ENCODE measurements at places on chromosomes 16 and 17.

- DNase-seq = no peak
Measured at GRCh38 chr16:15521390-15521757, 87.0 kb downstream of the BMERB1 start.

DNA sequence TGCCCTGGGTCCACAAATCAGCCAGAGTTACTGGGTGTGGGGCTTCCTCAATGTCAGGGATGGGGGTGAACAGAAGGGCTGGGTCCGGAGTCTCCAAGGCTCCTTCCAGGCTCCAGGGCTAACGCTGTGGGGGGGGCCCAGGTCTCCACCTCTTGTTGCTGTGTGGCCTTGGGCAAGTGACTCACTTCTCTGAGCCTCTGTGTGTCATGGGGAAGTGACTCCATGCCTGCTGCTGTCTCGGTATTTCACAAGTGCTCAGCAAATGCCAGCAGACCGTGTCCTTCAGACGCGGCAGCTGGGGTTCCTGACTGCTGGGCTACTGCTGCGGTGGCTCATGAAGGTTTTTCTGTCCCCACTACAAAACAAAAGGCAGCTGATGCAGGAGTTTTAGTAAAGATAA lies 26.6 kb downstream of the JPH3 start:
- DNase-seq = no peak

- no peak for DNase-seq
Measured at GRCh38 chr17:2712300-2713043, 908 bp upstream of the CLUH start.

- DNase-seq = no peak
Measured at GRCh38 chr16:12881182-12881581, 20.2 kb upstream of the SHISA9 start.

GRCh38 chr17:11363565-11364117 lies 122.6 kb downstream of the SHISA6 start:
- no peak for DNase-seq

DNA sequence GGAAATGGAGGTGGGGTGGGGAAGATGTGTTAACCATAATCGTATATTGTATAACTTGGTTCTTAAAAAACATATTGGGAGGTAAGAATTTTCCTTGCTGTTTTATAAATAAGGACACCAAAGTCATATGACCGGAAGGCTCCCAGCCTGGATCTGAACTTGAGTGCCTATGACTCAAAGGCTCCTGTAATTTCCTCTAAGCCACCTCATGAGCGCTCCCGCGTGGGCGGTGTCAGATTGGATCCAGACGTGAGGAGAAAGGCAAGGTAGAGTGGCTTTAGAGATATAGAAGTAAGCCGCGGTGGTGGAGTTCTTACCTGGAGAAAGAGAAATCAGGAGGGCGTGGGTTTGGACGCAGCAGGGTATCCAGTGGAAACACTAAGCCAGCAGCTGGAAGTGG lies 196.2 kb upstream of the NLRP1 start:
- DNase-seq = no peak

DNA sequence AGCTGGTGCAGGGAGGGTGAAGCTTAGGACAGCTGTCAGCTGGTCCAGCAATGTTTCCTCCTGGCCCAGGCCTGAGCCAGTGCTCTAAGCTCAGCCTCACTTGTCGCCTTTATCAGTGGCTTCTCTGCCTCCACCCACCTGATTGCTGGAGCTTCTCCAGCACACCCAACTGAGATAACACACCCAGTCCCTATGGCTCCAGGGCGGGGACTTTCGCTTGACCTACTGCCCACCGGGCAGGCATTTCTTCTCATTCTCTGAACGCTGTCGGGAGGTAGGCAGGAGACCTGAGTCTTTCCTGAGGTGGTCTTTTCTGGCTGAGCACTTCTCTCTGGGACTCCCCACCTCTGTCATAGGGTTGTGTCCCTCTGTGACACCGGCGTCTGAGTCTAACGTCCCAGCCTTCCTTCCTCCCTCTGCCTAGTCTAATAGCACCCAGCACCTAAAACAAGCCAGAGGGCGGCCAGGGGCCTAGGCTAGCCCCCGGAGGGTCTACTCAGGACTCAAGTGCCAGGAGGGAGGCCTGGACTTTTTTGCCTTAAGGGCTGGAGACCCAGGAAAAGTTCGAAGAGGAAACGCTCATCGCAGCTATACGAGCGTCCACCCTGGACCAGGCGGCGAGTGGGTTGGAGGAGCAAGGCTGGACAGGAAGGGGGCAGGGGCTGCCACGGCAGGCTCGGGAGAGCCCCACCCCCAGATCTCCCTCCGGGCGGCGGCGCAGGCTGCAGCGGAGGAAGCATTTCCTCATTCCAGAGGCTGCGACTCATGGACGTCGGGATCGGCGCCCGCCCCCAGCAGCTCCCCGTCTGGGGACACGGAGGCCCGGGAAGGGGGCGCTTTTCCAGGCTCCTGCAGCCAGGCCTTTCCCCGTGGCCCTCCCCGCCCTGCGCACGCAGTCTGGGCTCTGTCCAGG lies 756 bp downstream of the TAX1BP3 start:
- peak; percentile 69 for DNase-seq

- no peak for DNase-seq
Measured at GRCh38 chr16:1984347-1985225, 593 bp downstream of the GFER start.

DNA sequence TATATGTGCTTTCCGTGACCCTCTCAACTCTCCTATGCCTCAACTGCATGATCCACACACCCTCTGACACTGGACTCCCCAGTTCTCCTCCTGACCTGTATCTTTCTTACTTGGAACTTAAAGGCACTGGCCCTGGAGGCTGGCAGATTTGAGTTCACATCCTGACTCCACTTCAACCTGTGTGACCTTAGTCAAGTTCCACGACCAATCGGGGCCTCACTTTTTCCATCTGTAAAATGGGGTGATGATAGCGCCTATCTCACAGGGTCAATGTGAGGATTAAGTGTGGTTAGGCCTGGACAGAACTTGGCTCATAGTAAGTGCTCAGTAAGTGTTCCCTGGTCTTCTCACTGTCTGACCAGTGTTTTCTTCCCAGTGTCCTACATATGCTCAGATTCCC lies 25.1 kb downstream of the MARF1 start:
- DNase-seq = no peak

DNA sequence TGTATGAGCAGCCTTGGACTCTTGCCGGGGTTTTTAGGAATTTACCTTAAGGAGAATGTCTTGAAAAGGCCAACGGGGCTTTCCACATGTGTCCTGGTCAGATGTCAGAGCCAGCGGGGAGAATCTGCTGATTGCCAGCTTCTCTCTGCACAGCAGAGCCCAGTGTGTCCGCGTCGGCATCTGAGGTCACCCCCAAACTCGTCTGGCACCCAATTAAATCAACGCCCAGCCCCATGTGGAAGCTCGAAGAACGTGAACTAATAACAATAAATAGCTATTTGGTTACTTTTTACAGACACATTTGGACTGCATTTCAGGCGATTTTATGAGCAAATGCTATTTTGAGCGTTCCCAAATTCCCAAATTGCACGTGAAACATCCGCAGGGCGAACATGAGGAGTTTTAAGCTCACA lies 303.5 kb downstream of the FOXL1 start:
- no peak for DNase-seq

DNA sequence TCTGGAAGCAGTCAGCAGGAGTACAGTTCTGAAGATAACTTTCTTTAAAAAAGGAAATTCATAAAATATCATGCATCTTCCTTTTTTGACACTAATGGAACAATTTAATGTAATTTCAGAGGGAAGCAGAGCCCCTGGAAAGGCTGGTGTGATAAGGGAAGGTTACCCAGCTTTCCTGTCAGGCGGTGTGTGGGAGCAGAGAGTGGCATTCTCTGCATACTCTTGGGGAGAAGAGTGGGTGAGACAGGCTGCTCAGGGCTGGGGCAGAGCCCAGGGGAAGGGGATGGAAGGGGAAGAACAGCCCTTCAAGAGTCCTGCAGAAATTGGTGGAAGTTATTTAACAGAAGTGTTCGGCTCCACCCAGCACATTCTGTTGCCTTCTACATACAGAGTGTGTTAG lies 84.7 kb downstream of the PRKCB start:
- no peak for DNase-seq

GRCh38 chr17:11538366-11538765 lies 59.9 kb upstream of the DNAH9 start:
- DNase-seq = no peak

GRCh38 chr16:13291591-13292333 lies 390.4 kb downstream of the SHISA9 start:
- DNase-seq = no peak

- DNase-seq = no peak
Measured at GRCh38 chr17:77999413-78000173, 41.1 kb downstream of the TNRC6C start.

- DNase-seq = no peak
Measured at GRCh38 chr16:29117631-29118030, 132.8 kb downstream of the LAT start.

DNA sequence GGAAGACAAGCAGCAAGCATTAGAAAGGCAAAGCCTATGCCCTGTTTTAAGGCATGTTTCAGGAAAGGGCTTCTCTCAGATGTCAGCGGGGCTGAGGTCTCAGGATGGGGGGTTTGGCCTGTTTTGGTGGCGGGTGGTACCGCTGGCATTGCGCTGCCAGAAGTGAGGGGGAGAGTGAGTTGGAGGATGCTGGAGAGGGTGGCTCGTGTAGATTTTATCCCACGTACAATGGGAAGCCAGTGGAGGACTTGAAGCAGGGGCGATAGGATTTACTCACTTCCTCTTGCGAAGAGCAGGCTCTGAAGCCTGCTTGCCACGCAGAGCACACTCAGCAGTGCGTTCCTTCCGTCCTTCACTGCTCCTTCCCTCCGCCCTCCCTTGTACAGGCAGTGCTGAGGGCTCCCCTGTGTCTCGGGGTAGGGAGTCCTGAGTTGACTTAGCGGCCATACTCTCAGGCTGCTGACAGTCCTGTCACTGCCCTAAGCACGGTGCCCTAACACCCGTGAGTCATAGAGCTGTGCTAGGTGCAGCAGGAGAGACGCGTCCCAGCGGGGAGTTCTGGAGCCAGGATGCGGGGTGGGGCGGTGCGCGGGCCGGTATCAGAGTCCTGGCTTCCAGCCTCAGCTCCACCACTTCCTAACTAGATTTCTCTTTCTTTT lies 113.1 kb downstream of the SNX29 start:
- DNase-seq = no peak

DNA sequence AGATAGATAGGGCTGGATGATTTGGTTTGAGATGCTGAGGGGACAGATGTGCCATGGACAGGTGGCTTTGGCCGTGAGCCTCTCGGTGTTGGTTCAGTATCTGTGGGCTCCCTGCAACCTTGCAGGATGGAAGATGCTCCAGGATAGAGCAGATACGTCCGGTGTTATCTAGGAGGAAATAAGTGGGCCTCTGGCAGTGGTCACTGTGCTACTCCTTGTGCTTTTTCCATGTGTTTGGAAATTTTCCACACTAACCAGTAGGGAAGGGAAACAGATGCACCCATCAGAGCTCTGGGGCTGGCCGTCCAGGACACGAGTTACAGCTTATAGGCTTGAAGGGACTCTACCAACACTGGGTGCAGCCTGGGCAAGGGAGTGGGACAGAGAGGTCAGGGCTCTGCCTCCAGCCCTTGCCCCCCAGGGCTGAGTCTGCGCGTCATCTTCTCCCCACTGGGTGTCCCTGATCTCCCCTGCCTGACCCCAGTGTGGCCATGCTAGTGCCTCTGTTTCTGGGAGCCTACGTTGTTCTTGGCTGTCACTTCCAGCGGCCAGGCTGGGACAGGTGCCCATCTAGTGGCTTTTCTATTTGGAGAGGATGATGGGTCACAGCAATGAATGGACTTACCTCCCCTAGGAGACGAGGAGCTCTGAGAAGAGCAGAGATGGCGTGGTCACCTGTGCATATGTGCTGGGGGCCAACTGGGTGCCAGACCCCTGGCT lies 166.9 kb downstream of the SEC14L1 start:
- no peak for DNase-seq

- DNase-seq = no peak
Measured at GRCh38 chr16:23145186-23145585, 4.1 kb downstream of the USP31 start.

DNA sequence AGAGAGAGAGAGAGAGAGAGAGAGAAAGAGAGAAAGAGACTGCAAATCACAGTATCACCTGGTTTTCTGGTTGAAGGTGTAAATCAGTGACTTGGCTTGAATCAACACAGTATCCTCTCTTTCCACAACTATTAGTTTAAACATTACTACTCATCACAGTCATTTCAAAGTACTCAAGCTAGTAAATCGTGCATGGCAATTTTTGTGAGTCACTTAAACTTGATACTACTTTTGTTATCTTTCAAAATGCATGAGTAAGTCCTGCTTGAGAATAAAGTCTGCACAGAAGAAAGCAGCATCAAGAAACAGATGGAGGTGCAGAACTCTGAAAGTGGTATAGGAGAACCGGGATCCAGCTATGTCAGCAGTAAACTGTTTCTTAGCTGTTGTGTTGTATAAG lies 535.4 kb downstream of the CDH8 start:
- no peak for DNase-seq

DNA sequence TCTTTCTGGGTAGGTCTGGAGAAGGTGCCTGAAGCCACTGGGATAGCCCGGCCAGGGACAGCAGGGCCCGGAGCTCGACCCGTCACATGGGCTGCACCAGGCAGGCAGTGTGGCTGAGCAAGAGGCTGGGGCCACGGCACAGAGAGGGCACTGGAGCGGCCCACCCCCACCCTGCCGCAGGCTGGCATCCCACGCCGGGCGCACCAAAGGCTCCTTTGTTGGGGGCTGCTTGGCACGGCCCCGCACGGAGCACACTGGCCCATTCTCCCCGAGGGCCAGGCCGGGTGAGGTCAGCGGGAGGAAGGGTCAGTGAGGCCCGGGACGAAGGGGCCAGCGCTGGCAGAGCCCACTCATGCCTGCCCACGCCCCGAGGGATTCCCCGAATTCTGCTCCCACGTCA lies 36.5 kb upstream of the PVALEF start:
- DNase-seq = no peak

DNA sequence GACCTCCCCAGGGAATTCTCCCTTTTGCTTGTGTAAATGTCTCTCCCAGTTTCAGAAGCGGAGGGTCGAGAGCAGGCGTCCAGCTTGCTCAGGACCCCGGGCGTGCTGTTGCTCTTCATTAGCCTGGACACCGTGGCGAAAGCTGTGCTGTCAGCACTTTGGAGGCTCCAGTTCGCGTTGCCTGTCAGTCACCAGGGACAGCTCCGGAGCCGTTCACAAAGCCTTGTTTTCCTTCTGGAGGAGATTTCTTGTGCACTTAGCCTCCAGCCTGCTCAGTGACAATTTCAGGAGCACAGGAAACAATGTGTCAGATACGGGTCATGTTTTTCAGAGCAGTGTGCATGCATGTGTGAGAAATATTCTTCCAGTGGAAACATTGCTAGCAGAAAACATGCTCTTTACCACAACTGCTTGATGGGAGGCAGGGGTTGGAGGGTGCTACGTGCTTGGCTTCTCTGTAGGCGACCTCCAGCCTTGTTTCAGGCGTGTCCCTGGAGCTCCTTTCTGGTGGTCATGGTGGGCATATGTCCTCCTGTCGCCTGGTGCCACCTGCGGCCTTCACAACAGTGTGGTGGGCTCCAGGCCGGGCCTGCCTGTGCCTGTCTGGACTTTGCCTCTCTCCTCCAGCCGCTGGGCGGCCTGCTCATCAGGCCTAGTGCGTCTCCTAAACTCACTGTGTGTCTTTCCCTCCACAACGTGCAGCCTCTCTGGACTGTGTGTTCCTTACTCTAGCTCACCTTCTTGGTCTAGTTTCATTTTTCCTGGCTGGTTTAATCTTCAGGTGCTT lies 29.0 kb downstream of the ZNF750 start:
- no peak for DNase-seq

Measured in forelimb muscle (tissue), 1 donor.